SK-N-SH (cell line): ENCODE measurements at places on chromosomes 13 and 19.

GRCh38 chr13:112903606-112904195 lies 65.3 kb upstream of the MCF2L start:
- no peak for DNase-seq

DNA sequence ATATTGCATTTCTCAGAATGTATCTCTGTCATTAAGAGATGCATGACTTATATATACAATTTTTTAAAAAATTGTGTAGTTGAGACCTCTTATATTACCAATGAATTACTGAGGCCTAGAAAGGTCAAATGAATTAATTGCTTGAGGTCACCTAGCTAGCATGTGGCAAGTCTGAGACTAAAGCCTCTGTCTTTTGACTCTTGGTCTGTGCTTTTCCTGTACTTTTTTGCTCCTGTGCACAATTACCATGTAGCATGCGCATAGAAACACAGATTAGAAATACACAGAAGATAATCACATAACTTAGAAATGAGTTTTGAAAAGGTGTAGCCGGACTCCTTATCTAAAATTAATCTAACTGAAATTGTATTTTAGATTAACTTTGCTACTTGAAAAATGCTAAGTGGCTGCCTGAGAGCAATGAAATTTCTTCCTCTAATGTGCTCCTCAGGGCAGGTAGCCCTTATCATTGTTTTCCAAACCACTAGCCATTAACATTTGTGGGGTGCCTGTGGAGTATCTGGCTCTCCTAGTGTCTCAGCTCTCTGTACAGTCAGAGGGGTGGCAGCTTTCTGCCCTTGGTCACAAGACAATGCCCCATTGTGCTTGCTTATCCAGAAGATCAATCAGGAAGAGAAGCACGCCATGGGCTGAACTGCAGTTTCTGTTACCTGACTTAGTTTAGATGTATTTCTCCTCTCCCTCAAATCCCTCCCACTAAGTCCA lies 119.6 kb downstream of the RFC3 start:
- DNase-seq, result no peak

GRCh38 chr13:111554539-111555267 lies 234.3 kb downstream of the TEX29 start:
- DNase-seq, result no peak

- DNase-seq, result no peak
These were observed 31.8 kb upstream of the SEMA6B start for GRCh38 chr19:4591320-4591719.

GRCh38 chr13:97497400-97497799 lies 63.4 kb downstream of the RAP2A start:
- DNase-seq, result no peak

DNA sequence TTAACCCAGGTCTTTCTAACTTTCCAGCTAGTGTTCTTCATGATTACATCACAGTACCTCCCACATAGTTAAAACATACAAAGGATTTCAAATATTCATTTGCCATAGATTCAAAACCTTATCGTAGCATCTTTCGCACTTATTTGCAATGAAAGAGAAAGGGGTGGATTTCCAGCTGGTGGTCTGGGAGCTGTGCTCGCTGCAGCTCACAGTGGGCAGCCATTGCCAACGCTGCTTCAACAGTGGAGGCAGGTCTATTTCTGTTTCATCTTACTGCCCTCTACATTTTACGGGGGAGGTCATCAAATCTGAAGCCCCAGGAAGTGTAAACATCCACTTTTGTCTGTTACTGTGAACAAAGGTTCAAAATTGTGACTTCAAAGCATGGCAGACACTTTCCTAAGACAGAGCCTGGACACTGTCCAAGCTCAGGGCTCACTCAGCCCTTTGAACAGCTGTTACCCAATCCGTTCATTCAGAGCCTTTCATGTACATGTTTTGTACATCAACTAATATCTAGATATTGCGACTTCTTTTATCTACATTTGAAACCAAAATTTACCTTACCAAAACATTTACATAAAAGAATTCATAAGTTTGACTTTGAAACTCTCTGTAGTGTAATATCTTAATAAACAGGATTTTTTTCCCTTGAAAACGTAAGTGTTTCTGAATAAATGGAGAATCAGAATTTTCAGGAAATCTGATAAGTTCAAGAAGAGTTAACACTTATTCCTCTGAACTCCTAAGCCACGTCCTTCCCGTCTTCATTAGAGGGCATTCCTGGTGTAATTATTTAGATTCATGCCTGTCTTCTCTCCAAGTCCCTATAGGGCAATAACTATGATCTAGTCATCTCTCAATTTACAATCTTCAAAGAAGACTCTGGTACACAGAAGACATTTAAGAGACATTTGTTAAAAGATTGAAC lies 25.1 kb downstream of the STARD13 start:
- DNase-seq, result no peak

GRCh38 chr19:13848798-13849676 lies 27.9 kb upstream of the NANOS3 start:
- no peak for DNase-seq

DNA sequence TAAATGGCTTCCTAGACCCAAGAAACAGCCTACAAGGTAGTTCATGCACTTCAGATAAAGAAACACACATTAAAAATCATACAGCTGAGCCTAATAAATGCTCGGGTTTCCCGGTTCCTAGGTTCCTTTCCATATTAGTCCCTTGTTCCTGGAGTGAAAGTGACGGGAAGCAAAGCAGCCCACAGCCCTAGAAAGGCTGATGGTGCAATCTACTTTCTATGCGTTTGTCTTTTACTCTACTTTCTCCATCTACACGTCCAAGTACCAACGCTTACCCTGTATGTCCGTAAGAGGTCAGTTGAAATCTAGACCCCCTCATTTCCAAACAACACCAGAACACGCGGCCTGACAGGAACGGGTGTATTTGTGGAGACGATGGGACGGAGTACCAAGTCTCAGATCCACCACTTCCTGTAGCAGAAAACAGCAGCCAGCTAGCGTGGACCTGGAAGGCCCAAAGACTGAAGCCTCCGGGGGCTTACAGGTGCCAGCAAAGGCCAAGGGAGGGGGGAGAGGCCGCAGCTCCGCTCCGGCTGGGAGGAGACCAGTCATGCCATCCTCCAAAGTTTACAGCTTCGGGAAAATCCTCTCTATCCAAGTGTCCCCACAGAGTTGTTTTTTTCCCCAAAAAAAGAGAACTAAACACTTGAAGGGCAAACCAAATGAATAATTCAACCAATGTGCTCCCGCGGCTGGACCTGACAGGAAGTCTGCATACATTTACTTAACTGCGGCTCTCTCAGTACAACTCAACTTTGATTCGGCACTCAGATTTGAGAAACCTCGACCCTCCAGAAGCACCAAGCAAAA lies 34.1 kb downstream of the STK24 start:
- DNase-seq, result no peak

- DNase-seq, result no peak
These were observed 792.0 kb downstream of the UQCRFS1 start for GRCh38 chr19:28420811-28421550.

DNA sequence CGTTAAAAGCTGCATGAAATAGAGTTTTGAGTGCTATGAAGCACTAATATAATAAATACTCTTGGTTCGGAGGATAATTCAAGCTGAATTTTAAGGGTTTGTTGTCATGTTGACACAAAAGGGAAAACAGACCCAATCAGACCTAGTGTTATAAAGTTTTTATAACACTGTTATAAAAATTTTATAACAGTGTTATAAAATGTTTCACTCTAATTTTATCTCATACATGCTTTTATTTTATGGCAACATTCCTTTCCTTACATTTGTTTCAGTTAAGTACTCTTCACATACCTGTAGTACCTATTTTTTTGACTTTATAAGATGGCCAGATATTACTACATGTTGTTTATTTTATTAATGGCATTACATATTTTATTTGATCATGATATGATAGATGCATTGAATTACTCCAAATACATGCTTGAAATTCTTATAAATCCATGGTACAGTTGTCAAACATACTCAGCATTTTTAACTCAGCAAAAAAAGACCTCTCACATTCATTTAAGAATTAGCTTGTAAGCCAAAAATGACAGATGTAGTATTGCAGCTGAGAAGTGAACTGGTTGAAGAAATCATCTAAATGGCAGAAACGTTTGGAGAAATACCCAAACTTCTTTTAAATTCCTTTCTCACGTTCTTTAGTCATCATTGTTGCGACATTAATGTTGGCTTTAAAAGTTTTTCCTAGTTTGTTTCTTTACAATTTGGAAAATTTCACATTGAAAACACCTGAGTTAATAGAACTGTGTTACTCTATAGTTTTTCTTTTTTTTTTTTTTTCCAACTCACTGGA lies 104.5 kb downstream of the PIBF1 start:
- DNase-seq, result no peak

GRCh38 chr13:76890021-76890420 lies 3.8 kb upstream of the KCTD12 start:
- DNase-seq, result no peak

DNA sequence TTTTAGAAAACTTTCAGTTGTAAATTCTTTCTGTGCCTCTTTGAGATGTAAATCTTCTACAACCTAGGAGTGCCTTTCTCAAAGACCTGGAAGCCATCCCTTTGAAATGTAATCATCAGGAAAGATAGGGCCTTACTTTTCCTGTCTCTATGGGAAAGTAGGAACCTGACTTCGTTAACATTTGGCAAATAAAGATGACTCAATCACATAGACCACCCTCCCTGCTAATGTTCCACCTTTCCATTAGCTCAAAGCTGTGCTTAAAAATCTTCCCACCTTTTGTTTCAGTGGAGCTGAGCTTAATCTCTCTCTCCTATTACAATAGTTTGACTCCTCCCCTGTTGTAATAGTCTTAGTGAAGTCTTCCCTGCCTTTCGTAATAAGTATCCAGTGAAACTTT lies 247.7 kb downstream of the OLFM4 start:
- DNase-seq, result no peak
